NCI-H524 (cell line): ENCODE measurements at places on chromosomes 5 and 9.
A peak's percentile ranks its signal among the peaks of the same experiment; 100 is the strongest.

- DNase-seq = peak; percentile 95
These were observed 182.0 kb downstream of the CCDC192 start for GRCh38 chr5:127885176-127885575.

DNA sequence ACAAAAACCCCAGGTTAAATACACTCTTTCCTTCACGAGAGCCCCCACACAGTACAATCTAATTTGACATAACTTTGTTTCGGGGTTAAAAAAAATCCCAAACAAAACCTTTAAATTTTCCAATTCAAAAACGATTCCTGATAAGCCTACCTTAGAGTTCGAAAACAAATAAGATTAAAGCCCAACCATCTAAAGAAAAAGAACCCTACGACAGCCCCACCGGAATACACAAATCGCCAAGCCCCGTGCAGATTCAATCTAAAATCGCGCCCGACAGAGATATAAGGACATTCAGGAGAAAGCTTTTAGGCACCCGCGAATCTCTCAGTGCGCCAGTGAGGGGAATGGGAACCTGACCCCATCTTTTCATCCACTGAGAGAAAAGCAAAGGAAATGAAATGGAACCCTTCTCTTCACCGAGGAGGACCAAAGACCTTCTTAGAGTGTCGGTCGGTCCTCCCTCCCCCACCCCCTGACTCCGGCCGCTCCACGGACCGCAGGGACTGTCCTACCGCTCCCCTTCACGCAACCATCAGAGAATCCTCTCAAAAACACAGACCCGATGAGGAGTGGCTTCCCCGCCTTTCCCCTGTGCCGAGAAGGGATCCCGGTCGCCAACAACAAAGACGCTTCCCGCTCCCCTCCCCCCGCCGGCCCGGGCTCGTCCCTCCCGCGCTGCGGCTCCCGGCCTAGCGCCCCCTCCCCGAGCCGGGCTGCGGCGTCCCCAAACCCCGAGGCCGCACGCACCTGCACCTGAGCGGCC is 925 bp downstream of the ABHD17B start:
- peak; percentile 30 for DNase-seq

DNA sequence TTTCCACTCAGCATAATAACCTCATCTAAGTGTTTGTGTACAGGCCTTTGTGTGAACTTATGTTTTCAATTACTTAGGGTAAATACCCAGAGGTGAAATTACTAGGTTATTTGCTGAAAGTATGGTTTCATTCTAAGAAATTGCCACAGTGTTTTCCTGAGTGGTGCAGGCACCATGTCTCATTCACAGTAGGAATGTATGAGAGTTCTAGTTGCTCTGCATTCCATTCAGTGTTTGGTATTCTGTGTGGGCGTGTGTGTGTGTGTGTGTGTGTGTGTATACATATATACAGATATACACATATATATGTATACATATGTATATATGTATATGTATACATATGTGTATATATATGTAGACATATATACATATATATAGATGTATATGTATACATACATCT is 8.8 kb upstream of the SVEP1 start:
- no peak for DNase-seq

- no peak for DNase-seq
These were observed 151.5 kb downstream of the SEMA6A start for GRCh38 chr5:116423141-116423540.

GRCh38 chr9:95029288-95029687 is 288.2 kb downstream of the FANCC start:
- DNase-seq = no peak

GRCh38 chr9:68522131-68522530 is 18.6 kb downstream of the TMEM252 start:
- no peak for DNase-seq

DNA sequence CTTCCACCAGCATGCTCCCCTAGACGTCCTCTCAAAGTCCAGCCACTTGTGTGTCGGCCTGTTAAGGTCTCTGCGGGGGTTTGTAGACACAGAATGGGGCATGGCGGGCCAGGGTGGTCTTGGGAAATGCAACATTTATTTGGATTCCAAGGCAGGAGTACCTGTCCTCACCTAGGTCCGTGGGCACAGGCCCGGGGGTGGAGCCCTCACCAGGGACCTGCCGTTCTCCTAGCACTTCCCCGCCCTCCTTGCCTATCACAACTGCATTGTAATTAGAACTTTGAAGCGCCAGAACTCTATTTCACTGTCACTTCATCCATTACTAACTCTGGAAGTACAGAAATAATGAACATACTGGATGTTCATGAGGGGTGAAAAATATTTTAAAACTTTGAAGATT is 268.3 kb upstream of the ACTBL2 start:
- DNase-seq = no peak

DNA sequence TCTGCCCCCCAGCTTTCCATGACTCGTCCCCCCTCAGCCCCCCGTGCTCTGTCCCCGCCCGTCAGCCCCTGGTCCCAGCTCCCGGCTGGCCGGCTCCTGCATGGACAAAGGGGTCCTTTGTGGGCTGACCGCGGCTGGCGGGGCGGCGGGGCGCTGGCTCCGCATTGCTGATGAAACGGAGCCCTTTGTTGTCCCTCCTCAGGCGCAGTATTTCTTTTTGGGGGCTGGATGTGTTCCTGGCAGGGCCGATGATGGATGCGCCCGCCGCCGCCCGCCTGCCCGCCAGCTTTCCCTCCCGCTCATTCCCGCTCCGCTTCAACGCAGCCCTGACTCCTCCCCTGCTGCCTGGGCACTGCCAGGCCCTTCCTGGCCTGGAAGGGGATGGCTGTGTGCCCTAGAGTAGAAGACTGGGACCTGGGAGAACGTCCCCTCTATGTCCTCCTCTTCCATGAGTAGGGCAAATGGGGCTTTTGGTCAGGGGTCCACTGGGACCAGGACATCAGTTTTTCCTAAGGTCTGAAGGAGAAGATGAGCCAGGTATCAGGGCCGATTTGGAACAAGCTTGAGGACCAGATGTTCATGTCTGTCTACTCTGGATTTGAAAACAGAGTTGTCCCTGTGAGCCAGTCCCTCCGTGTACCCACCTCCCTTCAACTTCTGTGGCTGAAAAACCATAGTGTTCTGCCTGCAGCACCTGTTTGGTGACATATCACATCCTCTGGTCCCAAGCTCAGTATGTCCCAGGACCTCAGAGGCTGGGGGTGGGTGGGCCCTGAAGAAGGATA is 29.0 kb downstream of the CXXC5 start:
- DNase-seq = no peak

DNA sequence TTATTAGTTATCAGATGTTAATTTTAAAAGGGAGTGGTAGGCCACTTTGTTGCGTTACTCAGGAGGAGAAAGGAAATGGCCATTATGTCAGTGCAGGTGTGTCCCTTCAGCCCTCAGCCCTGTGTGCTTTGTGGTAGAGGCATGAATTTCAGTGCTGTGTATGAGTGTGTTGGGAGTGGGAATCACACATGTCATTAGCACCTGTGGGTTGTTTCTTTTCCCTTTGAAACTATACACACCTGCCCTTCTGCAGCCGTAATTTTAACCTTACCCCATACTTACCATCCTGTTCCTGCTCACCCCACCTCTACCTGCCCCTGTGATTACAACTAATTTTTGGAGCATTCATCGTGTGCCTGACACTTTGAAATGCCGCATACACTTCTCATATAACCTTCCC is 156.4 kb downstream of the ARHGAP26 start:
- no peak for DNase-seq

DNA sequence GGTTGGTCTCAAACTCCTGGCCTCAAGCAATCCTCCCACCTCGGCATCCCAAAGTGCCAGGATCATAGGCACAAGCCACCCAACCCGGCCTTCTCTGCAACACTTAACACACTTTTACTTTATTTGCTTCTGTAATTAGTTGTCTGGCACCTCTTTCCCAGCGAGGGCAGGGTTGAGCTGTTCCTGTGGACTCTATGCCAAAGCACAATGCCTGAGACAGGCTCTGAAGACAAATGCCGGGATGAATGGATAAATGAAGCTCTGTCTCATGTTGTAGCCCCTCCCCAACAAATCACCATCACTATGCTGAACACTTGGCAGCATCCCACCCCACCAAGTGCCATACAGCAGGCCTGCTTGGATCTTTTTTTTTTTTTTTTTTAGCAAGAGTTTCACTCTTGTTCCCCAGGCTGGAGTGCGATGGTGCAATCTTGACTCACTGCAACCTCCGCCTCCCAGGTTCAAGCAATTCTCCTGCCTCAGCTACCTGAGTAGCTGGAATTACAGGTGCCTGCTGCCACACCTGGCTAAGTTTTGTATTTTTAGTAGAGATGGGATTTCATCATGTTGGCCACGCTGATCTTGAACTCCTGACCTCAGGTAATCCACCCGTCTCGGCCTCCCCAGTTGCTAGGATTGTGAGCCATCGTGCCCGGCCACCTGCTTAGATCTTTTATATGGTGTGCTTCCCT is 21.3 kb downstream of the GPX3 start:
- DNase-seq = no peak
